ENCODE measurements at places on chromosomes 1 and 21. TPM values are rescaled to one million over a fixed set of nuclear protein-coding genes. Genes with fewer than 3 reads are reported as not detected.

The ANKRD65 gene
- not detected for total RNA-seq

The NCMAP gene
- not detected for total RNA-seq

The ALPL gene
- total RNA-seq: 45.4 TPM

The KDF1 gene
- total RNA-seq: 0.22 TPM

The NTNG1 gene
- 8.1 TPM for total RNA-seq

The PTGER3 gene
- 1.1 TPM for total RNA-seq

The IVL gene
- total RNA-seq: 0.16 TPM

The USH2A gene
- 0.02 TPM for total RNA-seq

The CYP4Z1 gene
- total RNA-seq: not detected

All from astrocyte (in vitro differentiated cells and primary cell).